NCI-H1092 treated with DMSO at 0.1 percent for 48 hours (cell line): ENCODE measurements at places on chromosomes 13 and 19.

DNA sequence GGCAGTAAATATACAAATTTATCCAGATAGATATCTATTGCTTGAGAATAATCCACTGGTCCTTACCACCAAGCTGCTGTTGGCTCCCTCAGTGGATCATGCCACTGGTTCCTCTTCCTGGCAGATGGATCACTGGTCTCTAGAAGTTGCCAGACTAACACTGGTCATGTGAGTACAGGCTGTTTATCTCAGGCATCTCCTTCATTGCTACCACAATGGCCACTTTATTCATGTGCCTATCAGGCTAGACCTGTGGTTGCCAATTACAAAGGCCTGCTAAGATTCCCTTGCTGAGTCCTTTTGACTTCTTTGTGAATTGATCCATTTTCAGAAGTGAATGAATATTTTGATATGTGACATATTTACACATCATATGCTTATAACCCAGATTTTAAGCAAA is 1659.5 kb upstream of the PCDH20 start:
- DNase-seq = no peak

- DNase-seq = peak; percentile 77
These were observed 23.1 kb downstream of the TBC1D4 start for GRCh38 chr13:75458696-75459422.

- DNase-seq = no peak
These were observed 338.6 kb upstream of the ARGLU1 start for GRCh38 chr13:106906426-106906996.

GRCh38 chr19:37932985-37933936 is 26.3 kb downstream of the SIPA1L3 start:
- DNase-seq = peak; percentile 20

DNA sequence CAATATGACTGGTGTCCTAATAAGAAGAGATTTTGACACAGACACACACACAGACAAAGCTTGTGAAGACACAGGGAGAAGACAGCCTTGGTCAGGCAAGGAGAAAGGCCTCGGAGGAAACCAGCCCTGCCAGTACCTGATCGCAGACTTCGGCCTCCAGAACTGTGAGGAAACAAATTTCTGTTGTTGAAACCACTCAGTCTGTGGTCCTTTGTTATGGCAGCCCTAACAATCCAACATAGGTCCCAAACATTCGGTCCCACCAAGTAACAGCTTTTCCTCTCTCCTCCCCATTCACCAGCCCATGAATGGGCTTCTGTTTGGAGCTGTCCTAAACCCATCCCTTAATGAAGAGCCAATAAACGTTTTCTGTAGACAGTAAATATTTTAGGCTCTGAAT is 36.4 kb upstream of the UBAC2 start:
- DNase-seq = no peak

DNA sequence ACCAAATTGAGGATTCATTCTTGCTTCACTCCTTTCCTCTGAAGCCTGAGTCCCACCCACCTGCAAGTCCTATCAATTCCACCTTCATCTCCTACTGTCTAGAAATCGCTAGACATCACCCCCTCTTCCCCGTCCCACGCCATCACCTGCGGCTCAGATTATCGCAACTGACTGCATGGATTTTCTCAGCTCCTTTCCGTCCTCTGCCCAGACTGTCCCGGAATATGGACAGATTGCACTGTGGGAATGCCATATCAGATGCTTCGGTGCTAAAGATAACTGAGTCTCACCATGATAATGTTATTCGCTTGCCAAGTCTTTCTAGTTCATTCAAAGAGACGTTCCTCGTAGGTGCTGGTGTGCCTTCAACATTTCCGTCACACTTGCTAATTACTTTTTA is 66.4 kb upstream of the USP29 start:
- no peak for DNase-seq

- DNase-seq = no peak
These were observed 56.2 kb downstream of the ARHGAP35 start for GRCh38 chr19:46917002-46917401.

DNA sequence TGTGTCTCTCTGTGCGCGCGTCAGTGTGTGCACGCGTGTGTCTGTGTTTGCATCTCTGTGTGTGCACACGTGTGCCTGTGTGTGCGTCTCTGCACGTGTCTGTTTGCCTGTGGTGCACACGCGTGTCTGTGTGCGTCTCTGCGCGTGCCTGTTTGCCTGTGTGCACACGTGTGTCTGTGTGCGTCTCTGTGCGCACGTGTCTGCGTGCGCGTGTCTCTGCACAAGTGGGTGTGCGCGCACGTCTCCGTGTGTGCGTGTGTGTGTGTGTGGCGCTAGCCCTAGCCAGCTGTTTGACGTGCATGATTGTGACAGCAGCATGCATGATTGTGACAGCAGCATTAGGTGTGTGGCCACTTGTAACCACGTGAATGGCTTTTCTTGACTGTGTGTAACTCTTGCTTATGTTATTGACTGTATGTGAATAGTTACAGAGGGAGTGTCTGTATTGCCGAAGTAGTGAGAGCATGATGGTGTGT is 31.1 kb downstream of the ZNF146 start:
- no peak for DNase-seq
